ENCODE measurements at places on chromosomes 5 and 9. TPM values are rescaled to one million over a fixed set of nuclear protein-coding genes. Genes with fewer than 3 reads are reported as not detected.

DNA sequence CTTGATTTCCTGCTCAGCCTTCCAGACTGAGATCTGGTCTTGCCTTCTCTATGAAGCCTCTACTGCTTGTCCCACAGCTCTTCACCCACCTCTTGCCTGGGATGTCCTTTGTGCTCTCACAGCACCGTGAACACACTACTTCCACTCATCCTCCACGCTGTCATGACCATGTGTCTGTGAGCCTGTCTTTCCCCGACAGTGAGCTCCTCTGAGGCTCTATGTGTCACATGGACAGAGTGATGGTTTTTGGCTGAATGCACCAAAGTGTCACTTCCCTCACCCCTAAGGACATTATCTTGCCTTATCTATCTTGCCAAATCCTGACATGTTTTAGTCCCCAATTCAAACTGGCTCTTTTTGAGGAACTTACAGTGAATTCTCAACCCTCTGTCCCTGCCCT, 11.3 kb downstream of the PHYKPL start:
- DNase-seq = no peak

DNA sequence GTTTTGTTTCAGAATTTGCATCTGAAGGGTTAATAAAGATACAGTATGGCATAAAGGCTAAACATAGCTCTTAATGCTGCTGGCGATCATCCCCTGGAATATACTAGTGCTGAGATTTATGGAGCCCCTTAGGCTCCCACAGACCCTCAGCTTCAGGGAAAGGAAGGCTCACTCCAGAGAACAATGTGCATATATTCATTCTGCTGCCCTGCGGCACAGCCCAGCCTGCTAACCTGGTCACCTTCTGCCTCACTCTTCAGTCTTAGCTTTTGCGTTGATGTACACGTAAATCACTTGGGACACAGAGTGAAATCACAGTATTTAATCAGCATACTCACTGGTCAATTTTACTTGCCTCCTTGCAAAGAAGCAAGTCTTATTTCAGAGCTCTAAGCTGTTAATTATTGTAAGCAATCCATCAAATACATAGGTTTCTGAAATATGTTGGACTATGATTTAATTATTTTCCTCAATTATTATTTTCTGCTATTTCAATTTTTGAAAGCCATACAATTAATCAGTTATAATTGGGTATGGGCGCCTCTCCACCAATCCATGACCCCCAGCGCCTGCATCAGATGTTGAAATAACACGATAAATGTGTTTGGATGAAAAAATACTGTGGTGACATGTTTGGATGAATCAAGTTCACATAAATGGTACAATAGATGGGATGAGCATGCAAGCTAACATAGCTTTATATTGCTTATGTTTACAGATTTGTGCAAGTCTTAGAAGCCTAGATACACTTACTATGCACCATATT, 11.4 kb upstream of the ACOT12 start:
- no peak for DNase-seq

DNA sequence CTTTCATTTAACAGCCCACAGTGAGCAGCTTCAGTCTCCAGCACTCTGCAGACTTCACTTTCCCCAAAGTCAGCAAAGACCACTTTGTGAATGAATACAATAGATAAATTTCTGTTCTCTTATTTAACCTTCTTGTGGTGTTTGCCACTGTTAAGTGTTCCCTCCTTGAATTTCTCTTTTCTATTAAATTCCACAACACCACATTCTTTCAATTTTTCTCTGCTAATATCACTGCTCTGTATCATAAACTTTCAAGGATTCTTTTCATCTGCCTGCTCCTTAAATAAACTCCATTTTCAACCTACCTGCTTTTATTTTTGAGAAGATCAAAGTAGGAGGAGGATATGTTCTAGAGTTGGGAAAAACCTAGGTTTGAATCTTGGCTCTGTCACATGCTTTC, 739.5 kb upstream of the GRAMD2B start:
- peak; percentile 12 for DNase-seq

DNA sequence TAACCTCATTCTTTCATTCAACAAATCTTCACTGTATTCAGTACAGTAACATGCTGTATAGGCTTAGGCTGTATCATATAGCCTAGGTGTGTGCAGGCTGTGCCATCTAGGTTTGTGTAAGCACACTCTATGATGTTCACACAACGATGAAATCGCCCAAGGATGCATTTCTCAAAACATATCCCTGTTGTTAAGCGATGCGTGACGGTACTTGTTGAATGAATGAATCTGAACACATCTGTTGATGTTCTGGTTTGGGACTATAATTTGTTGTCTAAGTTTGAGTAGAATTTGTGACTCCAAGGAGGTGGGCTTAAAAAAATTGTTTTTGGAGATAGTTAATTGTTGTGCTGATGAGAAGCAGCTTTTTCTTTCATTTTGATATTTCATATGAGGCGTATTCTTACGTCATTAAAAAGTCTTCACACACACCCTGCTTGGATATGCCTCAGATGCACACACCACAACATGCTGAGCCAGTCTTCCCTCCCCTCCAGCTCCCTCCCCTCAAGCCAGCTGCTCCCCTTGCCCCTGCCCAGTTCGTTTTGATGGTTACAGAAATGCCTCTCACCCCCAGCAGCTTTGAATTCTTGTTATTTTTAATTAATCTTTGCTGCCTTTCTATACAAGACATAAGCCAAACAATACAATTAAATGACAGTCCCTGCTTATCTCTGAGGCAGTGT, 5.5 kb upstream of the PSAT1 start:
- no peak for DNase-seq

DNA sequence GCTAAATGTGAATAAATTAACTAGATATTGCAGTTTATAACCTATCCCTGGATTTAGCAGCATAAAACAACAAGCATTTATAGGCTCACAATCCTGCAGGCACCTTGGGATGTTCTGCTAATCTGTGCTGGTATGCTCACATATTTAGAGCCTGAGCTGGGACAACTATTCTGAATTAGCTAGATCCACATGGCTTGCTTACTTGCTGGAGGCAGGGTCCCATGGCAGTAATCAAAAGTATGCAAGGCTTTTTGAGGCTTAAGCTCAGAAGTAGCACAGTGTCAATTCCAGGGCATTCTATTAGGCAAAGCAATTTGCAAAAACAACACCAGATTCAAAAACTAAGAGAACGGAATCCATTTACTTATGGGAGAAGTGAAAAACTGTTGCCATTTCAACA, 745.0 kb upstream of the ACO1 start:
- no peak for DNase-seq

GRCh38 chr9:8868632-8869031, 1069.1 kb upstream of the DMAC1 start:
- no peak for DNase-seq

- DNase-seq = peak; percentile 29
These were observed 42.1 kb downstream of the CLINT1 start for GRCh38 chr5:157816682-157817386.

DNA sequence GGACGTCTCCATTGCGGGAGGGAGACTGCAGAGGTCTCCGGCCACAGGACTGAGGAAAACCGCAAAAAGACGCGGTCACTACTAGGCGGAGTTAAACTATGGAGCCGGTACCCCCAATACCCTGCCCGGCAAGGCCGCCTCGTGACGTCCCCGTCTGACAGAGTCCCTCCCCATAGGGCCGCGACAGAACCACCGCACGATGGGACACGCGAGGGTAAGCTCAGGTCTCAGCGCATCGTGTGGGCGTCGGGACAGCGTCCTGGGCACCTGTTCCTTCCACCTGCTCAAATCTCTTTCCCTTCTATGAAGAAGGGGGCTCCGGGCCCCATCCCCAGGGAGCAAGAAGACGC, 35.2 kb upstream of the GLDC start:
- peak; percentile 40 for DNase-seq

GRCh38 chr9:78954286-78954685, 617.5 kb upstream of the TLE4 start:
- peak; percentile 5 for DNase-seq

DNA sequence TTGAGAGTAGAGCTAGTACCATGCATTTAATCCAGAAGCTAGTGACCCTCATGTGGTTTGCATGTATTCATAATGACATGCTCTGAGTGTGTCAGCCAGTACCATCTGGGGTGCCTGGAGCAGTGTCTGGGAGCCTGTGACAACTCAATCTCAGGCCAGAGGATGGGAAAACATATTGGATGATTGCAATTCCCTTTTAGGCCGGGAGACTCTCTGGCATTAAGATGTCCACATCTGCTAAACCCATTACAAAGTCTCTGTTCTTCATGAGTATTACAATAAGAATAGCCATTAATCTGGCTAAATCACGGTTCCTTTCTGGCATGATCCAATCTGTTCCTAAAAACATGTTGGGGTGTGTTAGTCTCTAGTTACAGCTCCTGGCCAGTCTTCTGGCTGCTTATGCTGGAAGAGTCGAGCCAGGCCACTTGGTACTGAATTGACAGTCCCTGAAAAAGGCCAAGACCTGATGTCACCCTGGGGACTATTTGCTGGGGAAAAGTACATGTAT, 475.7 kb downstream of the ENC1 start:
- no peak for DNase-seq

GRCh38 chr5:117657541-117657940, 1082.9 kb upstream of the SEMA6A start:
- no peak for DNase-seq

DNA sequence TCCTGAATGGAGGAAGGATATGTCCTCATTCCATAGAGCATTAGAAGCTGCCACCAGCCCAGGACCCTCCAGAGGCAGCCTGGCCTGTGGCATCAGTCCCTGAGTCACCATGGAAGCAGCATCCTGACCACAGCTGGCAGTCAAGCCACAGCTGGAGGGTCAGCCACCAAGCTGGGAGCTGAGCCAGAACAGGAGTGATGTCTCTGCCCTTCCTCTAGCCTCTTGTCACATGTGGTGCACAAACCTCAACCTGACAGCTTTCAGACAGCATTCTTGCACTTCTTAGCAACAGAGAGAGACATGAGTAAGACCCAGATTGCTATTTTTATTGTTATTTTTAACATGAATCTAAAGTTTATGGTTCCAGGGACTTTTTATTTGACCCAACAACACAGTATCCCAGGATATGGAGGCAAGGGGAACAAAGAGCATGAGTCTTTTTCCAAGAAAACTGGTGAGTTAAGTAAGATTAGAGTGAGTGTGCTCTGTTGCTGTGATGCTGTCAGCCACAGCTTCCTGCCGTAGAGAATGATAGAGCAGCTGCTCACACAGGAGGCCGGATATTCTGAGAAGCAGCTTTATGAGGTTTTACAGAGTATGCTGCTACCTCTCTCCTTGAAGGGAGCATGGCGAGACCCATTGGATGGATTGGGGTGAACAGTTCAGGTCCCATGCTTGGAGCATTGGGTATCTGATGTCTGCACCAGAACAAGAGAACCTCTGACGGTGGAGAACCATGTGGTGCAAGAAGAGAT, 13.0 kb upstream of the CYFIP2 start:
- DNase-seq = peak; percentile 23

GRCh38 chr5:133525126-133525525, 87.2 kb downstream of the FSTL4 start:
- DNase-seq = no peak

- DNase-seq = no peak
These were observed 47.5 kb downstream of the MRPL36 start for GRCh38 chr5:1751864-1752822.

- DNase-seq = no peak
These were observed 9.9 kb downstream of the EXOSC2 start for GRCh38 chr9:130703501-130703900.

DNA sequence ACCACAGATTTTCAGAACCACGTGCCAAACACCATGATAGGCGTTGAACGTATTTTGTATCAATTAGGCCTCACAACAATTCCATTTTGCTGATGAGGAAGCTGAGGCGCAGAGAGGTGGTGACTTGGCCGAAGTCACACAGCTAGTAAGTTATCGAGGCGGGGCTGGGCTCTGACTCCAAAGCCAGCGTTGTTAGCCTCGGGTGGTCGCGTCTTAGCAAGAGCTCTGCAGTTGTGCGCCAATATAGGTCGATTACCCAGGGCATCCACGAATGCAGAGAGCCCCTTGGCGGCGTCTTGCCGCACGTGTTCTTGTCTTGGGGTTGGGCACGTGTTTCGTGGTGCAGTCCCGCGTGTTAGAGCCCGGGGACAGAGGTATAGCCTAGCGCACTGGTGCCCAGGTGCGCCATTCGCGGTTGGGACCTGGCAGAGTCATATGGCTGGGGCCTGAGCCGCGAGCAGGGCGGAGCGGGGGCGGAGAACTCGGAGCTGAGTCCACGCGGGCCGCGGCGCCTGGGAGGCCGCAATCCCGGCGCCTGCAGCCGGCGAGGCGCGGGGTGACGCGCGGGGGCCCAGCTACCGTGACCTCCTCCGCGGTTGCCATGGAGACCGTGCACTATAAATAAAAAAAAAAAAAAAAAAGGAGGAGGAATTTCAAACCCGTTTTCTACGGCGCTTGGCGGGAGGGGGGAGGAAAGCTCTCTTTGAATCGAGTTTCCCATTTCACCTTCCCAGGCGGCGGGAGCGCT, 62.3 kb downstream of the CXXC5 start:
- DNase-seq = peak; percentile 39

DNA sequence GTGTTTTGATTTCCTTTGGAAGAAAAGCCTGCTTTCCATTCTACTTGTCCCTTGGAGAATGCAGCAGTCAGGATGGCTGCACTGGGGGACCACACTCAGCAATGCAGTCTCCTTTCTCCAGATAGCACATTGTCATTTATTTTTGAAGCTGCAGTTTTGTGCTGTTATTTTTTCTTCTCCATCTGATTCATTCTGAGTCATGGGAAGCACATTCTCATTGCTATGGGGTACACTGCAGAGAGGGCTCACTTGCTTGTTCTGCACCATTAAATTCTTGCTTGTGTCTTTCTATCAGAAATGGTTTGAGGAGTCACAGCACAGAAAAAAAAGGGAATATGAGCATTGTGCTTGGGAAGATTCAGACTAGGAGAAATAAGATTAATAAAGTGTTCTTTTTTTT, 39.7 kb upstream of the POC5 start:
- peak; percentile 11 for DNase-seq

FAM221B gene
- not detected for total RNA-seq

SAXO1 gene
- under 0.01 TPM for total RNA-seq

LRRC19 gene
- not detected for total RNA-seq

PCDHGA5 gene
- total RNA-seq = 2.0 TPM

AGXT2 gene
- total RNA-seq = not detected

WDR31 gene
- 0.28 TPM for total RNA-seq

NUTM2F gene
- total RNA-seq = not detected

TPD52L3 gene
- total RNA-seq = not detected

All from IMR-90 (cell line).